ENCODE measurements at places on chromosomes 1 and 21.

DNA sequence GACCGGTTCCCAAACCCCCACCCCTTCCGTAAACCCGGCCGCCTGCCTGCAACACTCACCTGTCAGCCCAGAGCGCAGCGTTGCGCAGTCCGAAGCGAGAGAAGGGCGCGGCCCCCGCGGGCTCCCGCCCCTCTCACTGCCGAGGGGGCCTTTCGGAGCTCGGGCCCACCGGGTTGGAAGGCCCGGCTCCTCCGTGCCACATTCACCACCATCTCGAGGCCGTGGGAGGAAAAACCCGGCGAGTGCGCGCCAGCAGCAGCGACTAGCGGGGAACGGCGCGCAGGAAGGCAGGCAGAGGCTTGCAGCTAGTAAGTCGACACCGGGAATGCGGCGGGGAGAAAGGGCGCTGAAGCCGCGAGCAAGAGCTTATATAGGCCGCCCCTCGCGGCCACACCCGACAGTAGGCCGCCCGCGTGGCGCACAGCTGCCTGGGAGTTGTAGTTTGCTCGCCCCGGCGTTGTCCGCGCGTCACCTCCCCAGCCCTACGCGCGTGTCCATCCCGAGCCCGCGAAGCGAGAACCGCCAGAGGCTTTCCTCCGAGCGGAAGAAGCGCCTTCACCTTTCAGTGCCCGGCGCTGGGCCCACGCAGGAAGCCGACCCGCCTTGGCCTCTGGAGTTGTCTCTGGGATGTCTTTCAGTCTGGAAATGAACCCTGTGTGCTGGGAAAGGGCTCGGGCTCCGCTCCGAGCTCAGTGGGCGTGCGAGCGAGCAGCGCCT is 10.4 kb upstream of the RAB42 start:
- DNase-seq, result peak; percentile 81

GRCh38 chr1:110091381-110091780 is 20.9 kb upstream of the UBL4B start:
- DNase-seq, result no peak

DNA sequence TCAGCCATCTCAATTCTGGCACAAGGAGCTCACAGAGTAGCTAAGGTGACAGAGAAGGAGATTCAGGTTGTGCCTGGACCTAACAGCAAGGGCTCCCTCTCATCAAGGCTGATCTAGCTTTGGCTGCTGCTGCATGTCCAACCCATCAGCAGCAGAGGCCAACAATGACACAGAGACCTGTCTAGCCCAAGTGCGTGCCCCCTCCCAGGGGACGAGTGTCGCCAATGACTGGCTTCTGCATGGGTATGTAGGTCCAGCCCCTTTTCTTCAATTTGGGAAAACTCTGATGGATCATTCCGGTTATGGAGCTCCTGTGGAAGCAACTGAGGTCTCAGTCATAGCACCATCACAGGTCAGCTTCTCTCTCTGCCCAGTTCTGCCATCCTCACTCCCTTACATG is 83.3 kb downstream of the KCNJ15 start:
- no peak for DNase-seq

DNA sequence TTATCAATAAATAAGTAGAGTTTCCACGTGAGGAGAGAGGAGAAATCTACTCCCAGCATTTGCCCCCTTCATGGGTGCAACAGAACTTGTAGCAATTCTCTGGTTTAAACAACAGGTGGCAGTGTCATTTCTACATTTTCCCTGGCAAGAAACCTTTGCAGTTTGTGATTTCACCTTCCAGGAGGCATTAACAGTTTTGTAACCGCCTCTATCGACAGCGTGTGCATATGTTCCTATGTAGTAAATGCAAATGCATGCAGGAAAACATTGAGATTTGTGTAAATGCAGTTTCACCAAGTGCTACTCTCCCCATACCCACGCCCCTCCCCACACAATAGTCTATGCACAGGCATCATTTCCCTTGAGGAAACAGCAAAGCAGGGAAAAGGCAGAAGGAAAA is 494.7 kb downstream of the SMYD3 start:
- DNase-seq, result no peak

- DNase-seq, result no peak
These were observed 127.7 kb downstream of the NAV1 start for GRCh38 chr1:201666645-201667044.

DNA sequence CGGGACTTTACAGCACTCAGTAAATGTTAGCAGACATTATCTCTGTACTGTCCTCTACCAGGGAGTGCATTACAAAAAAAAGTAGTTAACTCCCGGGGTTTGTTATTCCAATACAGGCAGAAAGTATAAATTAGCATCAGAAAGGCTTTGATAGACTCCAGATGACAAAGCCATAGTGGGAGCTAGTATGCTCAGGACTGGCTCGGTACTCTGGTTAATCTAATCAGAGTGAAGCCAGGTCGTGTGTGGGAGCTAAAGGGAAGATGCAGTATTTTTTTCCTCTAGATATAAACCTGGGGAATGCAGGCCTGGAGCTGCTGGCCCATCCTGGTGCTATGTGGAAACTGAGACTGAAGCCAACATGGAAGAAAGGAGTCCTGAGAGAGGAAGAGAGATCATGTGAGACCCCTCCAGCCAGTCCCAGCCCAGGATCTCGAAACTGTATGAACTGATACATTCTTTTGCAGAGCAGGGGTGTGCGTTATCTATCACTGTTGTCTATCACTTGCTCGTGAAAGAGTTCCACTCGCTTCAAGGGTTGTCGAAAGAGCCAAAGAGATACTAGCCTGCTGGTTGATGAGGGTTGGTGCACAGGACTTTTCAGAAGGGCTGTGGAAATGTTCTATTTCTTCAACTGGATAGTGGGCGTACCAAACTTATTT is 125.8 kb downstream of the PLPP3 start:
- no peak for DNase-seq

DNA sequence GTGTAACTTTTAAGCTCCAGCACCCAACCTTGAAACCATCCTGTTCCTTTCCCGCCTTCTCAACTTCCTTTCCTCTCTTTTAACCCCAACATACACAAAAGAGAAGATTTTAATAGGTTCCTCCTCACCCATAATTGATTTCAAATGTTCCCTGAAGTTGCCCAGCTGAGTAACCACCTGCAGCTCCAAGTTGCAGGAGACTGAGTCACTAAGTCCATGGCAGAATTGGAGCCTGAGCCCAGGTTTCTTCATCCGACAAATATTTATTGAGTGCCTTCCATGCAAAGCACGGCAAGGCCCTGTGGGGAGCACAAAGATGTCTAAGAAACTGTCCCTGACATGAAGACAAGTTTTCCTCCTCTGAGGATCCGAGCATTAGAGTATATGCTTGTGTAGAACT is 97.7 kb downstream of the PAPPA2 start:
- no peak for DNase-seq

GRCh38 chr1:9529190-9529589 is 10.1 kb upstream of the SLC25A33 start:
- DNase-seq, result no peak

- no peak for DNase-seq
These were observed 164.2 kb downstream of the PPIAL4G start for GRCh38 chr1:148318904-148319242.

GRCh38 chr1:53145942-53146708 is 3.7 kb upstream of the SLC1A7 start:
- DNase-seq, result no peak

GRCh38 chr1:1990222-1990621 is 13.4 kb downstream of the CFAP74 start:
- no peak for DNase-seq

- no peak for DNase-seq
These were observed 103.8 kb upstream of the PDE4B start for GRCh38 chr1:65688848-65689247.

- no peak for DNase-seq
These were observed 436.8 kb upstream of the NR5A2 start for GRCh38 chr1:199590708-199591107.

DNA sequence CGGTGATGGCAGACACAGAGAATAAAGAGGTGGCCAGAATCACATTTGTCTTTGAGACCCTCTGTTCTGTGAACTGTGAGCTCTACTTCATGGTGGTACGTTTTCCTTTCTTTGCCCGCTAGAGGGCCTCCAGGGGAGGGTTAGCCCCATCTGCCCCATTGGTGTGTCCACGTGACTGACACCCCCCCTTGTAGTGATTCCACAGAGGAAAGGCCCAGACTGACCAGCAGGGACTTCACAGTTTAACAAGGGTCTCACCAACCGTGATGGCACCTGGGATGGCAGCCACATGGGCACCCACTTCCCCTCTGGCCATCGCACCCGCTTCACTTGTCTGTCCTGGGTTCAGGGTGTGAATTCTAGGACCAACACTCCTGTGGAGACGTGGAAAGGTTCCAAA is 22.3 kb upstream of the SARS1 start:
- no peak for DNase-seq

Measured in stimulated activated CD8-positive, alpha-beta memory T cell treated with anti-CD3 and anti-CD28 coated beads, Interleukin-4, amount 100 ng/mL, for 4 hours (primary cell).